CD4-positive, alpha-beta T cell (primary cell): ENCODE measurements at places on chromosomes 16 and 17.
A peak's percentile ranks its signal among the peaks of the same experiment; 100 is the strongest.

GRCh38 chr16:22353191-22353919 is 21.1 kb downstream of the CDR2 start:
- no peak for DNase-seq

- peak; percentile 58 for DNase-seq
Measured at GRCh38 chr16:19884611-19885450, at the start of gene GPRC5B. TSS of gene GPRC5B (minus strand) at chr16:19884848. CDS start at chr16:19872845, 12,003 bp downstream.

- DNase-seq, result no peak
Measured at GRCh38 chr17:11300738-11301137, 59.7 kb downstream of the SHISA6 start.

GRCh38 chr16:2157480-2158261 is 2.1 kb downstream of the TRAF7 start:
- DNase-seq, result no peak

DNA sequence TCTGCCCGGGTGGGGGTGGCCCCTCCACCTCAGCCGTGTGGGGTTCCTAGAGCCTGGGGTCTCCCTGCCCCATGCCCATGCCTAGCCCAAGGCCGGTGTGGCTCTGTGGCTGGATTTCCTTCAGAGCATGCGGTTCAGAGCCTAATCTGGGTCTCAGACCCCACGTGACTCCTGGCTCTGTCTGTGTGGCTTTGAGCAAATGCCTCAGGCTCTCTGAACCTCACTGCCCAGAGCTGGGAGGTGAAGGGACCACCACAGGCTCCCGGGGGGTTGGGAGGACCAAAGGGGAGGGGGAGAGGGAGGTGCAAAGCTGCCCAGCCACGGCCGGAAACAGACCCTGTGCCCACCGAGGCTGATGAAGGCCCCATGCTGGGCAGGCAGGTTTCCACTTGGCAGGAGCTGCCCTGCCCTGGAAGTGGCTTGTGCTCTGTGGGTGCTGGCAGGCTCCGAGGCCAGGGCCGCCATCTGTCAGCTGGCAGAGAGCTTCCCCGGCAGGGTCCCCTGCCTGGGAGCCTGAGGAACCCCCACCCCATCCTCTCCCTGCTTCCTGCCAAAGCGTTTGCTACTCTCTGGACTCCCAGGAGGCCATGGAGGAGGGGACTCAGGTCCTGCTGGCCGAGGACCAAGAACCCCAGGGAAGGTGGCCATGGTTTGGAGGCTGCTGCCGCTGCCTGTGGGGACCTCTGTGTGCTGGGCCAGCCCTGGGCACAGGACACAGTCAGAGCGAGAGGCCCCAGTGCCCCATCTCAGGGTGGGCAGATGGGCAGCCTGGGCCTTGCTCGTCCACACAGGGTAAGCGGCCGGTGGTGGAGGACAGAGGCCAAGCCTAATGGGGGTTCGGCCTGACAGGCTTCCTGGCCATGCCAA is 4.0 kb downstream of the CDH15 start:
- DNase-seq, result no peak

GRCh38 chr17:57860414-57860999 is 10.7 kb upstream of the MRPS23 start:
- no peak for DNase-seq

- DNase-seq, result no peak
Measured at GRCh38 chr17:1414001-1414574, 14.1 kb upstream of the YWHAE start.

- DNase-seq, result no peak
Measured at GRCh38 chr17:11645426-11645825, 47.2 kb downstream of the DNAH9 start.

DNA sequence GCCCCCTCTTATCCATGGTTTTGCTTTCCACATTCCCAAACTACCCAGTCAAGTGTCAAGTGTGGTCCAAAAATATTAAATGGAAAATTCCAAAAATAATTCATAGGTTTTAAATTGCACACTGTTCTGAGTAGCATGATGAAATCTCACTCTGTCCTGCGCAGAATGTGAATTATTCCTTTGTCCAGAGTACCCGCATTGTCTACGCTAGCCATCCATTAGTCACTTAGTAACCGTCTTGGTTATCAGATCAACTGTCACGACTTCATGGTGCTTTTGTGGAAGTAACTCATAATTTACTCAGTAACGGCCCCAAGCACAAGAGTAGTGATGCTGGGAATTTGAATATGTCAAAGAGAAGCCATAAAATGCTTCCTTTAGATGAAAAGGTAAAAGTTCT is 94.9 kb downstream of the SLC39A11 start:
- no peak for DNase-seq

- no peak for DNase-seq
Measured at GRCh38 chr17:35056013-35056412, 7.5 kb downstream of the RFFL start.

GRCh38 chr16:12024429-12024828 is 47.9 kb downstream of the SNX29 start:
- DNase-seq, result no peak

- DNase-seq, result no peak
Measured at GRCh38 chr17:31321966-31322365, 544 bp upstream of the EVI2A start.

- DNase-seq, result no peak
Measured at GRCh38 chr16:54493594-54493993, 207.0 kb upstream of the IRX3 start.

- no peak for DNase-seq
Measured at GRCh38 chr17:20128036-20128667, 119.0 kb downstream of the SPECC1 start.

DNA sequence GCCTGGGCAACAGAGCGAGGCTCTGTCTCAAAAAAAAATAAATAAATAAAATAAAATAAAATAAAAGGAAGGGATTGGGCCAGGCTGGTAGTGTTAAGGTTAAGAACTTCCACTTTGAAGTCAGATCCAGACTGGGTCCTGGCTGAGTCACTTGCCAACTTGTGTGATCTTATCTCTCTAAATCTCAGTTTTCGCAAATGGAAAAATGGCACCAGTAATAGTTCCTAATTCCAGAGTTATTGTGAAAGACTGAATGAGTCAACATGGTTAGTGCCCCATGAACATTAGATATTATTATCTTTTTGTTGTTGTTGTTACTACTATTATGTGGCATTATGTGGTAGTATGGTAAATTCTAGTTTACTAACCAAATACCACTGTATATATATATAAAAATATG is 188.0 kb upstream of the AXIN2 start:
- DNase-seq, result no peak

DNA sequence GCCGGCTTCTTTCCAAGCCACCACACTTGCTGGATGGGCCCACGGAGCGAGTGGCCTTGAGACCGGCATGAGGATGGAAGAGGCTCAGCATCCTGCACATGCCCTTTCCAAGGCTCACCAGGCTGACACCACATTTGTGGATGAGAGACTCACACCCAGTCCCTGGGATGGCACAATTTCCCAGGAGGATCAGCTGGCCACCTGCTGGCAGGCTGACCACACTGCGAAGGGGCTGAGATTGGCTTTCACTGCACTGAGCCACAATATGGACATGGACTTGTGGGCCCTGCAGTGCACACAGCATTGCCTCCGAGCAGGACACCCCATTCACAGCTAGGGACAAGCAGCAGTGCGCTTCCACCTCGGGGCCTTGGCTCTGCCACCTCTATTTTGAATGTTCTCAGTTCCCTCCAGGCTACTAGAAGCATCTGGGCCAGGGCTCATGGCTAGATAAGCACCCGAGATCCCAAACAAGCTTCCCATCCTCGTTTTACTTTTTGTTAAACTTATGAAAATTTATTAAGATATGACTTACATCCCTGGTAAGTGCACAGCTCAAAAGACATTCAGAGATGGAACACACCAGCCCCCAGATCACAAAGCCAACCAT is 25.3 kb upstream of the KSR1 start:
- DNase-seq, result no peak

DNA sequence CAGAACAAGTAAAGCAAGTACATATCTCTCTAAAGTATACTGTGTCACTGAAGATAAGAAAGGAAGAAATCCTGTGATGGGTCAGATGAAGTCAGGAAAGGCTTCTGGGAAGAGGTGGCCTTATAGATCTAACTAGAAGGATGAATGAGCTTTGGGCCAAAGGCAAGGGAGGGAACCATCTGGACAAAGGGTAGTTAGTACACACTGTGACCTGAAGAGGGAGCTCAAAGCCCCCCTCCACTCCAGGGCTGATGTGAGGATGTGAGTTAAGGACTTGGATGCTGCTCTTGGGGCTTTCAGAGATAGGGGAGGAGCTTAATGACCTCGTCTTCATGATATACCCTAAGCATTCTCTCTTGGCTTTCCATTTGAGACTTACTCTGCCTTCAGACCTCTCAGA is 185.3 kb upstream of the CACNG3 start:
- no peak for DNase-seq

DNA sequence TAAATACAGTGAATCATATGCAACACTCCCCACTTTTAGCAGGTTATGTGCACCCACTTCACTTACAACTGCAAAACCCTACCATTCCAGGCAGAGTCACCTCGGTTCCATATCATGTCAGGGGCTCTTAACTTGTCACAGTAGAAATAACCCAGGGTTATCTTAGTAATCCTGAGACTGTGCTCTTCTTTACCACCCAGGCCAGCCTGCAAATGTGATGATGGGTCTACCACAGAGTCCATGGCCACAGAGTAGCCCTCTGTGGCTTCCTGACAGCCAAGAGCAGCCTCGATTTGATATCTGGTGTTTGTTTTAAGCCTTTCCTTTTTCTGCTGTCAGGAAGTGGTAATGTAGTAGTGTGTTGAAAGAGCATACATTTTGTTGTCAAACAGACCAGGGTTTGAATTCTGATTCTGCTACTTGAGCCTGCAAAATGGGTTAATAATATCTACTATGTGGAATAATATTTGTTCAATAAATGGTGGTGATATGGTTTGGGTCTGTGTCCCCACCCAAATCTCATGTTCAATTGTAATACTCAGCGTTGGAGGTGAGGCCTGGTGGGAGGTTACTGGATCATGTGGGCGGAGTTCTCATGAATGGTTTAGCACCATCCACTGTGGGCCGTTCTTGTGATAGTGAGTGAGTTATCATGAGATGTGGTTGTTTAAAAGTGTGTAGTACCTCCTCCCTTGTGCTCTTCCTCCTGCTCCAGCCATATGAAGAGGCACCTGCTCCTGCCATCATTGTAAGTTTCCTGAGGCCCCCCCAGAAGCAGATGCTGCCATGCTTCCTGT is 416.5 kb downstream of the UTP18 start:
- DNase-seq, result no peak

DNA sequence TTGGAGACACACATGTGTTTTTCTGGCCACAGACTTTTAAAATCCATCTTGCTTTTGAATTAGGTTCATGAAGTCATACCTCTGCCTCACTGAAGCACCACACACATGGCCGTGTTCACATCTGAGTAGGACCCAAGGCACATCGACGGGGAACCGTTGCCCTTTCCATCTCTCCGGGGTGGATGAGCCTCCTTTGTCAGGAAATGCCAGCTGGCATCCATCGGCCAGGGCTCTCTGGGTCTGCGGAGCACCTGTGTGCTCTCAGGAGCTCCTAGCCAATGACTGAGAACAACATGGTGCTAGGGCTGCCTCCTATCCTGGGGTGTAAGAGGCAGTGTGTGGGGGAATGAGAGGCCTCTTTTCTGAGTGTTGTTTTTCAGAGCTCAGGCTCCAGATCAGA is 24.5 kb upstream of the NKD1 start:
- no peak for DNase-seq

GRCh38 chr17:38579934-38580333 is 25.8 kb downstream of the SRCIN1 start:
- no peak for DNase-seq

- no peak for DNase-seq
Measured at GRCh38 chr16:31029272-31029671, 4.1 kb upstream of the STX4 start.

GRCh38 chr16:4744555-4745273 is 10.4 kb downstream of the DNAAF8 start:
- no peak for DNase-seq

GRCh38 chr16:53456625-53457024 is 22.4 kb downstream of the RBL2 start:
- no peak for DNase-seq

DNA sequence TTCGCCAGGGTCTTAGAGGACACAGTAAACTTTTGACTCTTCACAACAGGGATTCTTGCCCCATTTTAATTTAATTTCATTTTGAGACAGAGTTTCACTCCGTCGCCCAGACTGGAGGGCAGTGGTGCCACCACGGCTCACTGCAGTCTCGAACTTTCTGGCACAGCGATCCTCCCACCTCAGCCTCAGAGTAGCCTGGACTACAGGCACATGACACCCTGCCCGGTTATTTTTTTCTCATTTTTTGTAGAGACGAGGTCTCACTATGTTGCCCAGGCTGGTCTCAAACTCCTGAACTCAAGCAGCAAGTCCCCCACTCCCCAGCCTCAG is 329 bp upstream of the NLE1 start:
- DNase-seq, result no peak
